Smooth muscle cell of the coronary artery (primary cell): ENCODE measurements at places on chromosomes 4 and X. TPM values are rescaled to one million over a fixed set of nuclear protein-coding genes. Genes with fewer than 3 reads are reported as not detected.

Gene RAI2
- total RNA-seq: 0.23 TPM in 1 of 2 replicates, not detected in the other

Gene OTUD6A
- not detected in 2 replicates for total RNA-seq

Gene TMPRSS11B
- not detected in 2 replicates for total RNA-seq

Gene SRPX
- total RNA-seq: 349 and 576 TPM in 2 replicates

Gene PALLD
- 28.0 and 124 TPM in 2 replicates for total RNA-seq

Gene AR
- total RNA-seq: 2.7 and 3.2 TPM in 2 replicates

Gene HPGDS
- total RNA-seq: not detected in 2 replicates

Gene CLGN
- 1.8 TPM in 1 of 2 replicates, not detected in the other for total RNA-seq

Gene C4orf36
- total RNA-seq: 0.53 and 2.8 TPM in 2 replicates

Gene NEIL3
- total RNA-seq: 0.59 and 1.7 TPM in 2 replicates

Gene EREG
- under 0.01 TPM in 1 of 2 replicates, not detected in the other for total RNA-seq

Gene PSAPL1
- not detected in 2 replicates for total RNA-seq

Gene SNCA
- total RNA-seq: 0.23 and 0.35 TPM in 2 replicates

Gene SLITRK2
- not detected in 2 replicates for total RNA-seq

Gene LRRC66
- 0.12 and 0.23 TPM in 2 replicates for total RNA-seq

Gene LEF1
- not detected in 2 replicates for total RNA-seq

Gene LINC00632
- total RNA-seq: 3.6 and 8.9 TPM in 2 replicates

Gene HGFAC
- not detected in 2 replicates for total RNA-seq

Gene LRP2BP
- total RNA-seq: 0.35 and 0.38 TPM in 2 replicates

Gene RAB40AL
- total RNA-seq: 0.08 and 0.82 TPM in 2 replicates

Gene MAGEA1
- total RNA-seq: not detected in 2 replicates

Gene GCNA
- total RNA-seq: 1.2 and 1.5 TPM in 2 replicates

Gene IBSP
- total RNA-seq: 0.90 TPM in 1 of 2 replicates, not detected in the other

Gene DGKK
- total RNA-seq: not detected in 2 replicates

Gene BANK1
- total RNA-seq: 0.08 and 0.12 TPM in 2 replicates

Gene SRPK3
- under 0.01 and 0.30 TPM in 2 replicates for total RNA-seq

Gene MND1
- total RNA-seq: 0.35 and 2.3 TPM in 2 replicates

Gene PRSS12
- 13.0 and 24.1 TPM in 2 replicates for total RNA-seq

Gene GABRB1
- total RNA-seq: 0.08 TPM in 1 of 2 replicates, not detected in the other

Gene DNAAF6
- not detected in 2 replicates for total RNA-seq

Gene EGFL6
- total RNA-seq: 0.70 TPM in 1 of 2 replicates, not detected in the other

Gene PABPC1L2B
- not detected in 2 replicates for total RNA-seq

Gene GAGE12J
- not detected in 2 replicates for total RNA-seq

Gene RNF128
- total RNA-seq: 1.1 and 1.6 TPM in 2 replicates

Gene GDPD2
- total RNA-seq: not detected in 2 replicates

Gene HSFX4
- total RNA-seq: not detected in 2 replicates

Gene CCKAR
- under 0.01 TPM in 1 of 2 replicates, not detected in the other for total RNA-seq

Gene COL4A6
- under 0.01 and 3.1 TPM in 2 replicates for total RNA-seq

Gene NPY5R
- not detected in 2 replicates for total RNA-seq

Gene GJB1
- total RNA-seq: not detected in 2 replicates

Gene ANK2
- total RNA-seq: 17.0 and 403 TPM in 2 replicates

Gene EDA
- total RNA-seq: 0.15 and 0.35 TPM in 2 replicates

Gene RIPPLY1
- total RNA-seq: not detected in 2 replicates

Gene LUZP4
- not detected in 2 replicates for total RNA-seq

Gene OTOP1
- not detected in 2 replicates for total RNA-seq
